ENCODE measurements at places on chromosomes 5 and 9.

GRCh38 chr9:131995382-131995781, 84.3 kb downstream of the MED27 start:
- DNase-seq, result no peak

DNA sequence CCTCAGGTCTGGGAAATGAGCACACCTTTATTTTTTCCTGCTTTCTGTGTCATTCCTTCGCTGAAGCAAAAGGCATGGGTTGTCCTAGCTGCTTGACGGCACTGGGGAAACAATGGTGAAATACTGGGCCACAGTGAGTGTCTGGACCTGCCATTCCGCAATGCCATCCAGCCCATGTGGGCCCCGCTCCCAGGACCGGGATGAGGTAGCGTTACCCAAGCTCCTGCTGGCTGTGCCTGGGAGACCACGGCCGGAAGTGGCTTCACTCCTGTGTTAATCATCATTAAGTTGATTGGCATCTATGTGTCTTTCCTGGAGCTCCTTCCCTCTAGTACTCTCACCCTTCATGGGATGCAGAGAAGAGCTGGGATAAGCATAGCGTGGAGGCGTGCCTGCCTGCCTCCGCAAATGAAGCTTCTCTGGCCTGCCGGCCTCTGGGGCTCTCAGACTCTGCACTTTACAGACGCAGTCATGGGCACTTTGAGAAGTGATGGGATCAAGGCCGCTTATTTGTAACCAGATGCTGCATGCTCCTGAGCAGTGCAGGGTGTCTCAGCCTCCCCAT, 16.5 kb upstream of the SMIM32 start:
- no peak for DNase-seq

GRCh38 chr5:117809251-117809650, 1179.1 kb downstream of the DTWD2 start:
- no peak for DNase-seq

DNA sequence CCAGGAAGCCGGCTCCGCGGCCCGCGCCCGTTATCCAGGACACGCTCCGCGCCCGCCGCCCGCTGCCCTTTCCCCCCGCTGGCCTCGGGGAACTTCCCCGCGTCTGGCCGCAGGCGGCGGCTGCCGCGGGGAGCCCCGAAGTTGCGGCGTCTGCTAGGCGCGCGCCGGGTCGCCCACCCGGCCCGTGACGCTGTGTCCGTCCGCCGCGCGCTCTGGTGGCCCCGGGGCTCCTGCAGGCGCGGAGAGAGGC, 621 bp upstream of the GCNT4 start:
- DNase-seq, result no peak

DNA sequence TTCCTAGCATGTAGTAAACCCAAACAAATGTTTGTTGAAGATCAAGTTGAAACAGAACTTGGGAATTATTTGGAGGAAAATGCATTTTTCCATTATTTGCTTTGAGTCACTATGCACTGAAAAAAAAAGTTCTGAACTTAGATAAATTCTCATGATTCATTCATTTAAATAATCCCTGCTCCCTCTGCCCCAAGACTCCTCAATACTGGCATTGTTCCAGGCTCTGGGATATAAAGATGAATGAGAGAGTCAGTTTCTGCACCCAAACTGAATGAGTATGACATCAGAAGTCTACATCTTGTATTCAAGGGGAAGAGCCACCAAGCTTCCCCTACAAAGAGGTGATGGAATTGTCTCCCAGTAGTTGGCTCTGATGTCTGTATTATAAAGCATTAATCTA, 123.9 kb downstream of the SEC61B start:
- no peak for DNase-seq

- DNase-seq, result no peak
Observed at GRCh38 chr9:136296434-136297015, 7.4 kb downstream of the CCDC187 start.

GRCh38 chr5:146633323-146633764, 117.4 kb upstream of the GPR151 start:
- no peak for DNase-seq

DNA sequence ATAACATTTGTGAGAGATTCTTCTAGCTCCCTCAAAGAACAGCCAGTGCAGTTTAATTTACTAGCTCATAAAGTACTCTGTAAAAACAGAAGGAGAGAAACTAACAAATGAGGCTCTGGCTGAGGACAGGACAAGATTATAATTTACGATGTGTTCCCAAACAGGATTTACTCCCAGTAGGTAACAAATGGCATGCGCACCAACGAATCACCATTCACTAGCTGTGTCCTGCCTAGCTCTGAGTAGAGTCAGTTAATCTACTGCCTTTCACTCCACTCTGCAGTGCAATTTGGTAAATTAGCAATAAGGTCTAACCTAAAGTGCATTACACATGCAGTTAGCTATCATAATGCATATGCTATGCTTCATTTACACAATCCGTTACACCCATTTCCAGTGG, 497.4 kb upstream of the CCNG1 start:
- DNase-seq, result no peak

- no peak for DNase-seq
Observed at GRCh38 chr9:70117835-70118319, 74.2 kb downstream of the MAMDC2 start.

DNA sequence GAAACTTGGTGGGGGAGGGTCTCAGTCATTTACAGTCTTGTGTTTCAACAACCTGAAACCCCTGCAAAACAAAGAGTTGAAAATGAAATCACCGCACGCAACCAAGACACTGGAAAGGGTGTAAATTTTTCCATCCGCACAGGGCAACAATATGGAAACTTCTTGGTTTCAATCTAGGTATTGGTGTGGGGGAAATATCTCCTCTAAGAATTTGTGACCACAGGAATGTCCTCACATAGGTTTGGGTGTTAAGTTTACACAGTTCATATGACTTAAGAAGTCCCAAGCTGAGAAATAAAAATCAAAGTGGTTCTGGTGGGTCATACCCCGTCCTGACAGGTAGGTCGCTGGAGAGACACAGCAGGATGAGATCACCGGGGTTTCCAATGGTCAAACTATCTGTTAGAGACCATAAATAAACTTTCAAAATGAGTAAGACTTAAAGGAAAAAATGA, 51.9 kb upstream of the PIP5K1B start:
- DNase-seq, result no peak

All from stimulated activated CD8-positive, alpha-beta memory T cell treated with anti-CD3 and anti-CD28 coated beads, Interleukin-7, amount 100 ng/mL, for 1 hour (primary cell).